ENCODE measurements at places on chromosomes 3 and 15.
A peak's percentile ranks its signal among the peaks of the same experiment; 100 is the strongest.

DNA sequence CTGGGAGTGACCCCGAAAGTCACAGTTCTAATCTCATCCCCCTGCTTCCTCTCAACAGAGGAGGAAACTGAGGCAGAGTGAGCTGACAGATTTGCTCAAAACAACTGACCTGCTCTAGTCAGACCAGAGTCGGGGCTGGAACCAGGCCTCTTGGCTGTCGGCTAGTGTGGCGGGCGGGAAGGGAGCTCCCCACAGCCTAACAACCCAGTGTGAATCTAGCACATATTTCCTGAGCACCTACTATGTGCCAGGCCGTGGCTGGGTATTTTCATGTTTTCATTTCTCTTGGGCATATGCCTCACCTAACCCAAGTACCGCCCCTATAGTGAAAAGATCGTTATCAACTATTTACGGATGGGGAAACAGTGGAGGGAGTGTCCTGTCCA lies 27.2 kb downstream of the GRIP2 start:
- DNase-seq, result no peak

- DNase-seq, result no peak
Measured at GRCh38 chr15:87703327-87704111, 553.0 kb downstream of the NTRK3 start.

GRCh38 chr15:43249236-43249635 lies 17.5 kb downstream of the TGM5 start:
- DNase-seq, result no peak

- DNase-seq, result no peak
Measured at GRCh38 chr3:37118163-37118562, 56.2 kb downstream of the LRRFIP2 start.

- DNase-seq, result no peak
Measured at GRCh38 chr3:32337505-32337904, 54.1 kb upstream of the CMTM7 start.

- DNase-seq, result no peak
Measured at GRCh38 chr3:17133632-17134545, 249.1 kb downstream of the PLCL2 start.

- no peak for DNase-seq
Measured at GRCh38 chr3:130658678-130659077, 88.0 kb downstream of the PIK3R4 start.

- DNase-seq, result no peak
Measured at GRCh38 chr15:22887157-22887951, 48.9 kb downstream of the NIPA2 start.

- no peak for DNase-seq
Measured at GRCh38 chr3:134059035-134059601, 29.4 kb upstream of the SLCO2A1 start.

DNA sequence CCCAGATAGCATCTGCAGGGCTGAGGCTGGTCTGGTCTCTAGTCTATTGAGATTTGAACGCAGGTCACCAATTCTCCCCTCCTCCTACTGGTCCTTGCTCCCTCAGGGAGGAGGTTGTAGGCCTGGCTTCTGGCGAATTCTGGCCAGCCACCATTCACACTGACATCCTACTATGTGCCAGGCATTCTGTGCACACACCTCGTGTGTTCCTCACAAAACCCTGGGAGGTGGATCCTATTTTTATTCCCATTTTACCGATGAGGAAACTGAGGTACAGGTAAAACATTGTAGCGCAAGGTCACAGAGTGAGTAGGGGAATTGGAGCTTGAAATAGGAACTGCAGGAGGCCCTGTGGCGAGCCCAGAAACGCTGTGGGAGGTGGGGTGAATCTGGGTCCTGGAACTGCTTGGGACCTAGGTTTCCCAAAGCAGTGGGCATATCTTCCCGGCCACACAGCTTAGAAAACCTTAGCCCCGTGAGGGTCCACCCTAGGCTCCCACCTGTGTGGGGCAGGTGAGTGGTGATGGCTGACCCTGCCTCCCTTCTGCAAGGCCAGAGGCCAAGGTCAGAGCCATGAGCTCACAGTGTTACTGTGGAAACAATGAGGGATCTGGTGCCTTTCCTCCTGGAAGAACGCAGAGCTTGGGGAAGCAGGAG lies 4.8 kb upstream of the ATP2B2 start:
- DNase-seq, result no peak

DNA sequence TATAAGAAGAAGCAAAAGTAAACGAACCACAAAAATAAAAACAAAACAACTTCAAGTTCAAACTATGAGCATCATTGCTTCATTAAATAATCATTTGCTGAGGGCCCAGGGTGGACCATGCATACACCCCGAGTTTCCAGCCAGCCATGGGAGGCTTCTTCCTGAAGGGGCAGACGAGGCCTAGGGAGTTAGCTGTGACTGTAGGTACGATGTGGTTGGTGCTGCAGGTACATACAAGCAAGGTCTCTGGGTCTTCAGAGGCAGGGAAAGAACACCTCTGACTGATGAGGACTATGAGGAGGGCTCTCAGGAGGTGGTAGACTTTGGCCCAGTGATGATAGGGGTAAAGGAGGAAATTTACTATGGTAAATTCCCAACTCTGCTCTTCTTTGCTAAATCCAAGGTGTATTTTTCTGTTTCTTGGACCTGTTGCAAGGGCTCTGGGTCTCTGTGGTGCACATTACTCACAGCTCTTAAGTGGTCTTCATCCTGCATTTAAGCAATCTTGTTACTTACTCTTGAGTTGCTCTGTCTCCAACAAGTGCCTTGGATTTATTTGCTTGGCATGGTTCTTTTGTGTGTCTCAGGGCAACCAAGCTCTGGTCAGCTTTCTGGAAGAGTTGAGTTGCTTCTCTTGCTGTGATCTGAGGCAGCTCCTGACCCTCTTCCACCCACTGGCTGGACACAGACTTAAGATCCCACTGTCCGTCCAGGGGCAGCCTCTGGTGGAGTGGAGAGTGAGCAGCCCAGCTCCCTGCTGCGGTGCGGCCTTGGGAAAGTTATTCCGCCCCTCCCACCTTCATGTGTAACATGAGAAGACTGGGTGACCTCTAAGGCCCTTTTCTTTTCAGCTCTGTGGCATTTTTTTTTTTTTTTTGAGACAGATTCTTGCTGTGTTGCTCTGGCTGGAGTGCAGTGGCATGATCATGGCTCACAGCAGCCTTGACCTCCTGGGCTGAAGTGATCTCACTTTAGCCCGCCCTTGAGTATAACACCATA lies 56.1 kb upstream of the KIF23 start:
- no peak for DNase-seq

- no peak for DNase-seq
Measured at GRCh38 chr3:194615226-194615625, 18.0 kb downstream of the TMEM44 start.

DNA sequence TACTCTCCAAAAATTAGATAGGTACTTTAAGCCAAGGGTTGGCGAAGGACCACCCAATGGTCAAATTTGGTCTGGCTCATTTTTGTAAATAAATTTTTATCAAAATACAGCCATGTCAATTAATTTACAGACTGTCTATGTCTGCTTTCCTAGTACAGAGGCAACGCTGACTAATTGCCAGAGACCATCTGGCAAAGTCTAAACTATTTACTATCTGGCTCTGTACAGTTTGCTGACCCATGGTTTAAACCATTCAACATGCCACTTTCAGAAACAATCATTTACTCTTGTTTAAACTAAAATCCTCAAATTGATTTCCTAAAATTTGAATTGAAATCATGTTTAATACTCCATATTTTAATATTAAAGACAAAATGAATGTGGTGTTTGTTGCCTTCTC lies 25.9 kb downstream of the CBLB start:
- no peak for DNase-seq

- no peak for DNase-seq
Measured at GRCh38 chr3:12351145-12351544, 62.3 kb downstream of the PPARG start.

DNA sequence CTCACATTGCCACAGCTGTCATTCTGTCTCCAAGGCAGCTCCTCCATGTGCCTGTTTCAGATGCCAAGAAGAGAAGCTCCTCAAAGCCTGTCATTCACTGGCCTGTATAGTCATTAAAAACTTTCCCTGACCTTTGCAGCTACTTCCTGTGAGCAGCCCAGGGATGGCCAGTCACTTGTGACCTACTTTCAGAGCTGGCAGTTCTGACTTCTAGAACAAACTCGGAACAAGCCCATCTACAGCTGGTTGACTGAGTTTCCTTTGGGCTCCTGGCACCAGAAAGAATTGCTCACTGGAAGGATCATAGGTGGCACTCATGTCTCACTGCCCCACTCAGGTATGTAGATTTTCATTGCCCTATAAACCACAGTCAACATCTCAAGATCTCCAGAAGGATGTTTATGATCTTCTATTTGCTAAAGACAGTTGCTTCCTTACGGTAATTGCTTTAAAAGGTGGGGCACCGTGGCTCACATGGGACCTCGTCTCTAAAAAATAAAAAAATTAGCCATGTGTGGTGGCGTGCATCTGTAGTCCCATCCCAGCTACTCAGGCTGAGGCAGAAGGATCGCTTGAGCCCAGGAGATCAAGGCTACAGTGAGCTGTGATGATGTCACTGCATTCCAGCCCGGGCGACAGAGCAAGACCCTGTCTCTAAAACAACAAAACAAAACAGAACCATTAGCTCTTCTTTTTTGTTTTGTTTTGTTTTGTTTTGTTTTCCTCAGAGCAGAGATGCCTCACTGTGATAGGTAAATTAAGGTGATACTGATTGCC lies 11.2 kb upstream of the ATP13A3 start:
- DNase-seq, result peak; percentile 43

- peak; percentile 85 for DNase-seq
Measured at GRCh38 chr3:194671900-194672808, at the start of gene LSG1. TSS of gene LSG1 (minus strand) at chr3:194672191. CDS start at chr3:194672162, 29 bp downstream.

GRCh38 chr3:111851511-111851954 lies 7.5 kb upstream of the PHLDB2 start:
- no peak for DNase-seq

GRCh38 chr15:70086636-70087035 lies 11.1 kb downstream of the TLE3 start:
- DNase-seq, result no peak

DNA sequence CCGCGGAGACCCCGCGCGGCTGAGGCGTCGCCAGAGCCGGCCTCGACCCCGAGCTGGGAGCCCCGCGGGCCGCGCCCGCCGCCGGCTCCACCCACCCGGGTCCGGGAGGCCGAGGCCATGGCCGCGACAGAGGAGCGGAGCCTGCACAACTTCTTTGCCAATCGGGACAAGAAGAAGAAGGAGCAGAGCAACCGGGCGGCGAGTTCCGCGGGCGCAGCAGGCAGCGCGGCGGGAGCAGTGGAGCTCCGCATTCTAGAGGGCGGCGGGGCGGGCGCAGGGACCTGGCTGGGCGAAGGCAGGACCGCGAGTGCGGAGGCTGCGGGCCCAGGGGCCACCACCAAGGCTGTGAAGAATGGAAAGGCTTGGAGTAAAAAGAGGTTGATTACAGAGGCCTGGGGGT lies 37.6 kb upstream of the EPHA6 start:
- DNase-seq, result no peak

GRCh38 chr15:79549196-79549595 lies 117.1 kb downstream of the MINAR1 start:
- no peak for DNase-seq

- no peak for DNase-seq
Measured at GRCh38 chr3:22495791-22496190, 707.3 kb upstream of the UBE2E2 start.

Data from amygdala (tissue), 56 donors.